ENCODE measurements at places on chromosomes 6 and 20. TPM values are rescaled to one million over a fixed set of nuclear protein-coding genes. Genes with fewer than 3 reads are reported as not detected.

DNA sequence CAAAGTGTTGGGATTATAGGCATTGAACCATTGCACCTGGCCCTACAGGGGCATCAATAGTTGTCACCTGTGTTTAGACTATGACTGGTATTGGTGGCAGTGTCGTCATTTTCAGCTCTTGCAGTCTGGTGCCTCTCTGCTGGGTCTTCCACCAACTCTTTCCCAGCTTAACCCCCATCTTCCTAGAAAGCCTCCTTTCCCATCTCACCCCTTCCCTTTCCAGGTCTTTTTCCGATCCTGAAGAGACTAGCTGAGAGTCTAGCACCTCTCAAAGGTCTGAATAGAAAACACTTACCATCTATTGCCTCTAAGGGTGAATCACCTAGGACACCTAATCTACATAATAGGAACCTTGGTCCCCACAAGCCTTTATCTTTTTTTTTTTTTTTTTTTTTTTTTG is 71.0 kb downstream of the TCP11 start:
- no peak for DNase-seq

- no peak for DNase-seq
Measured at GRCh38 chr20:3106658-3107463, 22.3 kb upstream of the AVP start.

GRCh38 chr6:122869437-122870024 is 80.5 kb downstream of the SMPDL3A start:
- DNase-seq: peak; percentile 24

- no peak for DNase-seq
Measured at GRCh38 chr6:88142297-88142668, 23.9 kb downstream of the CNR1 start.

DNA sequence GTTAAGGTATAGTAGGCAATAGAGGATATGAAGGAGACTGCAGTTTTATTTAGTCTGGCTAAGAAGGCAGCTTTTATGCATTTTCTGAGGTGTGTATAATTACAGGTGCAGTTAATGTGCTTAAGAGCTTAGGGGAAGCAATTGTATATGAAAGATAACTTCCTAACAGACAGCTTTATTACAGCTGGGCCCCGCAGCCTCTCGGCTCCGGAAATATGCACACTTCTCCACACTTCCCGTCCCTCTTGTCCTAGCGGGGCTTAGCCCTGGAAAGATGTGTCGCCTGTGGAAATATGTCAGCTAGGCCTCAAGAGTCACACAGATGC is 178.4 kb upstream of the ARID1B start:
- no peak for DNase-seq

DNA sequence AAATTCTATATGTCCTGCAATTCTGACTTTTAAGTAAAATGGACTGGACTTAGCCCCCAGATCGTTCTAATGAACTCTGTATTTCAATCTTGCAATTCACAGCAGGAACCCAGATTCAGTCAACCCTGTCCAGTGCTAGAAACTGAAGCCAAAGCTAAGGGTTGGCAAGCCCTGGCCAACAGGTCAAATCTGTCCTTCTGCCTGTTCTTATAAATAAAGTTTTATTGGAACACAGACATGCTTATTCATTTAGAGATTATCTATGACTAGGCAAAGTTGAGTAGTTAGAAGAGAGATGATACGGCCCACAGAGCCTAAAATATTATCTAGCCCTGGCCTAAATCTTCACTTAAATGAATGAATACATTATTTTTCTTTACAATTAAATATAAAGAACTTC is 339.2 kb upstream of the JARID2 start:
- no peak for DNase-seq

DNA sequence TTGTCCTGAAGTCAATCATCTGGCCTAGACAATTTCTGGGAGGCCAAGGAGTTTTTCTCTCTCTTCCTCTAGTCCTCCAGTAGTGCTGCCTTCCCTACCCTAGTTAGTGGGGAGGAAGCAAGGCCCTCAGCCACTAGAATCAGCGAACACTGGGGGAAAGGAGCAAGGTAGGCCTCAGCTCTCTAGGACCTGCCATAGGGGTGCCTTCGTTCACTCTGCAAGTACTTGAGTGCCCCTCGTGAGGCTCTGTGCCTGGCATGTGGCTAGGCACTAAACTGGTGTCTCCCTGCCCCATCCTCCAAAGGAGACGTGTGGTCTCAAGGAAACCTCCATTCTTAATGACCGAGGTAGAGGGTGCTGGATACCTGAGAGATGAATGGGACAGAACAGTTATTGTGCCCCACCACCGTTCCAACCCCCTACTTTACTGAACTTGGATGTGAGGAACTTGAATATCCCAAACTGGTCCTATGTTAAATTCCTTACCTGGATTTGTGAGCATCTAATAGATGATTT is 1.1 kb downstream of the DEF6 start:
- no peak for DNase-seq

DNA sequence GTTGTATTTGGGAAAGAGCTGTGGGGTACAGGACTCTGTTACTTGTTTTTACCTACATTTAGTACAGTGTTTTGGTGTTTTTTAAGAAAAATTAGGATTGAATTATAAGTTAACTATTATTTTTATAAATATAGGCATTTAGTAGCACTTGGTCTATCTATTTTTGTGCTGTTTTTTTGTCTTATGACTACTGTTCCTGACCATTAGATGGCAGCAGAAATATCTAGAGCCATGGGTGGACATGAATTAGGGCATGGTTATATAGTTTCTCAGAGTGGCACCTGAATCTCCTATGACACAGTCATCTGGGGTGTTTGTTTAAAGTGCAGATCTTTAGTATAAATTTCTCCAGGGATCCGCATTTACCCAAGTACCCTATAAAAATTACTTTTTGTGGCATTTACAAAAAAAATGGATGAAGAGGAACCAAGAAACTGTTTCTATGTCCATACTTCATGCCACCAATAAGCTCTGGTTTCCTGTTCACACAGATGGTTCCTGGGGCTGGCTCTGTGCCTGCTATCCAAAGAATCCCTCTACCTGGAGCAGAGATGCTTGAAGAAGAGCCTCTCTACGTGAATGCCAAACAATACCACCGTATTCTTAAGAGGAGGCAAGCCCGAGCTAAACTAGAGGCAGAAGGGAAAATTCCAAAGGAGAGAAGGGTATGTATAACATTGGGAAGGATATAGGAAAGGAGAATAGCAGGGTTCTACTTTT is 19.8 kb downstream of the NFYA start:
- DNase-seq: no peak

DNA sequence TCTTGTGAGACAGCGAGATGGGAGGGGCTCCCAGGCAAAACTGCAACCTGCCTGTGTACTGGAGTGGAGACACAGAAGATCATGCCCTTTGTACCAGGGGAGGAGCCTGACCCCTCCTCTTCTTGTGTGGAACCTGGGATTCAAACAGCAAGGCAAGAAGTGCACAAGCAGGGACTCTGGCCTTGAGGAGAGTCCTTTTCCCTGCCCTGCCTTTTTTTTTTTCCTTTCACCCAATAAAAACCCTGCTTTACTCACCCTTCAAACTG is 251.8 kb upstream of the OPRM1 start:
- DNase-seq: peak; percentile 75

GRCh38 chr6:24273096-24273870 is 84.6 kb downstream of the DCDC2 start:
- no peak for DNase-seq

DNA sequence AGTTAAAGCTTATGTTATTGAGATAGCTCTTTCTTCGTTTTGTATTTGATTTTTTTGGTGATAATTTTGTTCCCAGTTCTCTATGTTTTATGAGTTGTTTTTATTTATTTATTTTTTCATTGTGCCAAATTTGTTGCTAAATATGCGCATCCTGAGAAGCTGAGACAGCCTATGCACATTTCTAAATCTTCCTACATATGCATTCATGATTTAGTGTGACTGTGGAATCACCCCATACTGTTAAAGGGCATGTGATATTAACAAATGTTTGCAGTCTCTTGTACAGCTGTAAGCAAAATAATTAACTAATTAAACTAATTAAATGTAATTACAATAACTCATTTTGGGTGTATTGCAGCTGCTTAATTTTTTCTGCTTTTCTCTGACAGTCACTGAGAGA is 10.4 kb downstream of the TFAP2B start:
- DNase-seq: no peak

- no peak for DNase-seq
Measured at GRCh38 chr6:25232479-25232878, 46.7 kb upstream of the CARMIL1 start.

- no peak for DNase-seq
Measured at GRCh38 chr6:113871975-113872374, 14.8 kb downstream of the MARCKS start.

DNA sequence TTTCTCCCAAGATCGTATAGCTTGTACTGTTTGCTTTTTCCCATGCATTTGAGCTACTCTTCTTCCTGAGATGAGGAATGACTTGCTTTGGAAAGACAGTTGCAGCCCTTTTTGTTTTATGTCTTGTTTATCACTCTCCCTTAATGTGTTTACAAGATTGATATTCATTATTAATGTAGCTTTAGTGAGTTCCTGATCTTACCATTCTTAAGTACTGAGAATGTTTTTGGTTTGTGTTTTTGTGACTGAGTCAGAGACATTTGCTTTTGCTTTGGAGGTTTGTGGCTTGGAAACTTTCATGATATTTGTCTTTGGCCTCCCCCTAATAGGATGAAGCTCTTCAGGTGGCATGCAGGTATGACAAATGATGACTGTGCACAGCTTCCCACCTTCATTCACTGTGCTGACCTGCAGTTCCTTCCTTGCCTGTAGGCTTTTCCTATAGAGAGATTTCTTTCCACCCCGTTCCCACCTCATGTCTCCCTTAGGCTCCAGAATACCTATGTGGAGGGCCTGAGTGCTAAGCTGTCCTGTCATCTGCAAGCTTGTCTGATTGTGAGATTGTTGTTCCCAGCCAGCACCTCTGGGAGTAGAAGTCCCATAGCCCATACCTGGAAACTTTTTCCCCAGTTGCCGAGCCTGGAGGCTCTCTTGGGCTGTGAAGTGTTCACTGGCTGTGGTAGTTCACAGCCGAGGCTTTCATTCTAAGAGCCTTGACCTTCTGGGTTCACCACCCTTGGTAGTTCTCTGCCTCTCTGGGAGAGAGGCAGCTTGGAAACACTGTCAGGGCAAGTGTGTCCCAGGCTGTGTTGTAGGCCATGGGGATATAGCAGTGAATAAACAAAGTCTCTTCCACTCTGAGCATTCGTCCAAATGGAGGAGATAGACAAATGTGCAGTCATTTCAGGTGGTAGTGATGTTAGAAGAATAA is 27.1 kb downstream of the CDS2 start:
- no peak for DNase-seq

GRCh38 chr20:8116067-8116811 is 15.8 kb upstream of the PLCB1 start:
- no peak for DNase-seq

DNA sequence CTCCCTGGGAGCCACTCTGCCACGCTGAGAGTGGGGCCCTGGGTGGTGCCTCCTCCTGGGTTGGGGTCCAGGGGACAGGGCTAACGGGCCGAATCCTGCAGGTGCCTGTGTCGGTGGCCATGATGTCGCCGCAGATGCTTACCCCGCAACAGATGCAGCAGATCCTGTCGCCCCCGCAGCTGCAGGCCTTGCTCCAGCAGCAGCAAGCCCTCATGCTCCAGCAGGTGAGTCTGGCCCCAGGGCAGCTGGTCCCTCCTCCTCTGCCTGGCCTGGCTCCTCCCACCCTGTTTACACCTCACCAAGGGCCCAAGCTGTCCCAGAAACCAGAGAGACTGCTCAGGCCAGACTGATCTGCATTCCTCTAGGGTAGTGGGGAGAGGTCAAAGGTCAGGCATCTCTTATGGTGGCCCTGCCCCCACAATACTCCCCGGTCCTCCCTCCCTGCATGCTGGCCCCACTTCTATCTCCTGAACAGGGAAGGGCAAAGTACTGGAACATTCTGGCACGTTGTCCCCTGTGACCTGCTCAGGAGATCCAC is 38.6 kb downstream of the FOXP4 start:
- peak; percentile 34 for DNase-seq

GRCh38 chr6:167839755-167840154 is 13.0 kb downstream of the AFDN start:
- DNase-seq: no peak

- no peak for DNase-seq
Measured at GRCh38 chr20:59788196-59788735, 145.2 kb downstream of the SYCP2 start.

- no peak for DNase-seq
Measured at GRCh38 chr6:30013291-30013922, 47.7 kb upstream of the POLR1H start.

- DNase-seq: no peak
Measured at GRCh38 chr6:54074578-54075195, 36.6 kb upstream of the MLIP start.

Gene MAPK13
- total RNA-seq: 186 TPM

Gene CDS2
- total RNA-seq: 44.3 TPM

Gene TBXT
- not detected for total RNA-seq

Gene JPH2
- 13.8 TPM for total RNA-seq
